ENCODE measurements at places on chromosomes 1 and 21. TPM values are rescaled to one million over a fixed set of nuclear protein-coding genes. Genes with fewer than 3 reads are reported as not detected.

The DARS2 gene
- total RNA-seq = 13.2 TPM

The GPR37L1 gene
- 26.3 TPM for total RNA-seq

The LMX1A gene
- not detected for total RNA-seq

The UBE2U gene
- total RNA-seq = not detected

The CELA2A gene
- total RNA-seq = 9.3 TPM

The PROX1 gene
- total RNA-seq = 0.98 TPM

The PLEKHN1 gene
- 0.21 TPM for total RNA-seq

The GPR153 gene
- total RNA-seq = 10.8 TPM

The MYBPH gene
- total RNA-seq = not detected

The CD5L gene
- not detected for total RNA-seq

The PPP2R5A gene
- total RNA-seq = 38.5 TPM

The AADACL3 gene
- not detected for total RNA-seq

The AHDC1 gene
- 38.9 TPM for total RNA-seq

The MSH4 gene
- total RNA-seq = 0.98 TPM

The CLDN14 gene
- not detected for total RNA-seq

The RASAL2 gene
- total RNA-seq = 44.8 TPM

The TBCE gene
- 33.9 TPM for total RNA-seq

The RXFP4 gene
- total RNA-seq = not detected

The ADGRL4 gene
- total RNA-seq = 17.0 TPM

The NCAM2 gene
- total RNA-seq = 22.0 TPM

The CLCA2 gene
- total RNA-seq = not detected

The ST6GALNAC3 gene
- 6.6 TPM for total RNA-seq

The SELL gene
- total RNA-seq = 5.0 TPM

The GFI1 gene
- 1.1 TPM for total RNA-seq

The REG4 gene
- total RNA-seq = not detected

The ARHGEF16 gene
- 10.0 TPM for total RNA-seq

The FMOD gene
- 73.9 TPM for total RNA-seq

The OR10J1 gene
- not detected for total RNA-seq

The NFIA gene
- total RNA-seq = 75.6 TPM

The SH2D5 gene
- not detected for total RNA-seq

The NAV1 gene
- 35.6 TPM for total RNA-seq

The KRTAP6-2 gene
- not detected for total RNA-seq

The PBX1 gene
- total RNA-seq = 25.8 TPM

The KCNE2 gene
- total RNA-seq = not detected

The LRRN2 gene
- 13.0 TPM for total RNA-seq

The SAMD13 gene
- 1.5 TPM for total RNA-seq

The PLPP3 gene
- 304 TPM for total RNA-seq

The ZBTB8B gene
- total RNA-seq = not detected

The ARF1 gene
- 264 TPM for total RNA-seq

The PIK3R3 gene
- 32.1 TPM for total RNA-seq

The CGN gene
- total RNA-seq = 1.1 TPM

The AMY1A gene
- not detected for total RNA-seq

The GJC2 gene
- total RNA-seq = 12.9 TPM

The ADORA3 gene
- 10.5 TPM for total RNA-seq

Data from tibial nerve (tissue), 4 donors.